KBM-7 (cell line): ENCODE measurements at places on chromosomes 2 and 18.
A peak's percentile ranks its signal among the peaks of the same experiment; 100 is the strongest.

DNA sequence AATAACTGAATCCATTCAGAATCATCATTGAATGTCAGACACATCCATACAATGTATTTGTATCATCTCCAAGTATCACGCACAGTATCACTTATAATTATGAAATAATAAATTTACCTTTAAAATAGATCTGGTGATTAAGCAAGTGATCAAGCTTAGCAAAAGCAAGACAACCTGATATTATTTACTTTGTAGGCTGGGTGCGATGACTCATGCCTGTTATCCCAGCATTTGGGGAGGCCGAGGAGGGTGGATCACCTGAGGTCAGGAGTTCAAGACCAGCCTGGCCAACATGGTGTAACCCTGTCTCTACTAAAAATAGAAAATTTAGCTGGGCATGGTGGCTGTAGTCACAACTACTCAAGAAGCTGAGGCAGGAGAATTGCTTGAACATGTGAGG is 421.0 kb upstream of the NETO1 start:
- DNase-seq = no peak

DNA sequence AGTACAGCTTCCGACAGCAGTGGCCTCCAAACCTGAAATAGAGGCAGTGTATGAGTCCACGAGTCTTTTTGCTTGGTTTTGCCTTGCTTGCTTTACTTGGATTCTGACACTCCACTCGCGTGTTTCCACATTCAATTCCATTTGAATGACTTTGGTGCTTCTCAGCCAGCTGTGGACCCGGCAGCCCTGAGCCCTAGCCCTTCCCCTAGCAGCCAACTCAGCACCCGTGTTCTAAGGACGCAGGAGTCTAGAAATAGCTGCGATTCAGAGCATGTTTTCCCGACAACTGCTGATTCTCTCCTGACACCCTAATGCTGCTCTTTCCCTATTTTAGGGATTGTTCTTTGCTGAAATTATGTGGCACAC is 20.6 kb downstream of the LRRFIP1 start:
- DNase-seq = no peak

DNA sequence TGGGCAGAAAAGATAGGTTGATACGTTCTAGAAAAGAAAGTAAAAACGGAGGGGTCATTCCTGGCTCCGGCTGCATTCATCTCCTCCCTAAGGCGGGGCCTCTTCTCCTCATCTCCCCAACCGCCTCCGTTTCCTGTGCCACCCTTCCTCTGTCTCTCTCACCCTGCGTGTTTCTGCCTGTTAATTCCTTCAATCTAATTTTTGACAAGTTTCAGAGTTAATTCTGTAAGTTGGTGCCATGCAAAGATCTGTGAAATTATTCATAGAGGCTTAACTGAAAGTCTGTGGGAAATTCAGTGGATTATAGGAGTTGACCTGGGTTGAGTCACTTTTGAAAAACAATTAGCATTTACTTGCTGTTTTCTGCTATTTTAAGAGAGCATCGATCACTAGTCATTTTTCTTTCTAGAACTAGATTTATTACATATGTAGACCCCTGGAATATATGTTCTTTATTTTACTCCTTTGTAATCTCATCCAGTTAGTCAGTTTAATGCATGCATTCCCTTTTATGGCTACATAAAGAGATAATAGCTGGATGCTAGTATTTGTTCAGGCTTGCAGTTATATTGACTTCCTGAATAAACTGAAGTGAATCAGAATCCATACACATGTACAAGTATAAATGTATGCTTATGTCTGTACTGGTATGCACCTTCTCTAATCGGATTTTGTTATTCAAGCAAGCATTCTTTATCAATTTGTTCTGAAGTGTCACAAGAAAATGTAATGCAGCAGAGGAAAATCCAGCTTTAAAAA is 91.1 kb downstream of the EML6 start:
- no peak for DNase-seq

- DNase-seq = no peak
Observed at GRCh38 chr2:11647834-11648600, 22.0 kb downstream of the NTSR2 start.

DNA sequence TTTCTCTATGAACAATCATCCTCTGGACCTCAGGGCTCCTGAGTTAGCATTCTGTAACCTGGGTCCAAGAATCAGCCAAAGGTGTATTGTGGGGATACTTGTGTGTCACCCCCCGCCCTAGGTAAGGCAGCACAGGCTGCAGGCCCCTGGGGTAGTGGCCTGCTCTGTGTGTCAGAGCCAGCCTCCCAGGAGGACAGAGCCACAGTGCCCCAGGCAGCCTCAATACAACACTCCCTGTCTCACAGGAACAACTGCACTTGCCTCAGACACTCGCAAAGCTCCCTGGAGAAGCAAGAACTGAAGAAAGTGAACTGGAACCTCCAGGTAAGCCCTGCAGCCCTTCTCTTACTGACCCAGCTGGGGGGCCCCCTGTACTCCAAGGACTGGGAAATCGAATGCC is 121.3 kb upstream of the PPP1CB start:
- no peak for DNase-seq

- DNase-seq = no peak
Observed at GRCh38 chr2:61707984-61708852, 145.6 kb downstream of the FAM161A start.

GRCh38 chr2:10486601-10487079 is 38.5 kb upstream of the ODC1 start:
- no peak for DNase-seq

- no peak for DNase-seq
Observed at GRCh38 chr2:150383587-150383986, 103.9 kb downstream of the RND3 start.

GRCh38 chr18:79749251-79750191 is 48.2 kb upstream of the KCNG2 start:
- DNase-seq = no peak

DNA sequence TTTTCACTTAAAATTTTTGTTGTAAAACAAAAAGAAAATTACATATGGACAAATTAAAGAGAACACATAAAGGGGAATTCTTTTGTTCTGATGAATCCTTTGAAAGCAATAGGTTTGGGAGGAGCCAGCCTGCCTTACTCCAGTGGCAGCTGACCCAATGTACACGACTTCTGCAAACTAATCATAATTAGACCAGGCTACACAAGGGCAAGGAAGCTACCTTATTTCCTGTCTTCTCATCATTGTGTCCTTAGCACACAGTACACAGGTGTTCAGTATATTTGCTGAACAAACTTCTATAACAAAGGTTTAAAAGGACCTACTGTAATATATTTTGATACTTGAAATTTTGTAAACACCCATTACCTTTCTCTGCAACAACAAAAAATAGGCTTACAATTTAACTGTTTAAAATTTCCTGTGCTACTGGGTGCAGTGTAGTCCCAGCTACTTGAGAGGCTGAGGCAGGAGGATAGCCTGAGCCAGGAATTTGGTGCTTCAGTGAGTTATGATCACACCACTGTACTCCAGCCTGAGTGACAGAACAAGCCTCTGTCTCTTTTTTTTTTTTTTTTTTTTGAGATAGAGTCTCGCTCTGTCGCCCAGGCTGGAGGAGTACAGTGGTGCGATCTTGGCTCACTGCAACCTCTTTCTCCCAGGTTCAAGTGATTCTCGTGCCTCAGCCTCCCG is 18.9 kb downstream of the KCNG3 start:
- no peak for DNase-seq

- no peak for DNase-seq
Observed at GRCh38 chr2:222269132-222269531, 29.7 kb downstream of the PAX3 start.

- DNase-seq = no peak
Observed at GRCh38 chr2:43939695-43940256, 56.0 kb downstream of the LRPPRC start.

GRCh38 chr2:96923810-96924774 is 54.2 kb upstream of the SEMA4C start:
- no peak for DNase-seq

DNA sequence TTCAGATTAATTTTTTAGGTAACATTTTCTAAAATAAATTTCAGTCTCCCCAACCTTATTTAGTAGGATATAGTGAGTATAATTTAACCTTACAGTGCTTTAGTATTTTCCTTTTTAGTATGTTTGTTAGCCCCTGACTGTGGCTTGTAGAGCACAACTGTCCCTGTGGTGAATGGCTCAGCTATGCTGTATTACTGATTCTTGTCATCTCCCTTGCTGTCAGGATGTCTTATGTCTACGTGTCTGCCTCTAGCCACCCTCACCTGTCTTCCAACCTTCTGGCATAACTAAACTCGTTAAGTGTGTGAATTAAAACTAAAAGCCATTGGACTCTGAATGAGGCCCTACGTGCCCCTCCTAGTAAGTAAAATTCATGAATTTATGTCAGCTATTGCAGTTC is 18.4 kb downstream of the MRPS9 start:
- DNase-seq = no peak

DNA sequence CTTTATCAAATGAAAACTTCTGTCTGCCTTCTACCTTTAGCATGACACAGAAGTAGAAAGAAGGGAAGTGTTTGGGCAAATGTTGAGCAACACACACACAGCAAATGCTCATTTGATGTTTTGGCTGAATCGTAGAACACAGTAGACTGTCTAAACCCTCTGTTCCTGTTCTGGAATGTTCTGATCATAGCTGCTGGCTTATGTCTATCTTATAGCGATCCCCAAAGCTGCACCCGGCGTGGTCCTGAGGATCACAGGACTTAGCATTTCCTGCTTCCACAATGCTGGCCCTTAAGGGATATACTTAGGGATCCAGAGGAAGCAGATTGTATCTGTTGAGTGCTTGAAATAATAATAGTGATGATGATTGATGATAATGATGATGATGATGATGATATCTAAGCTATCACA is 15.2 kb downstream of the GNLY start:
- DNase-seq = peak; percentile 46

- DNase-seq = peak; percentile 36
Observed at GRCh38 chr18:55433648-55434047, 154.3 kb downstream of the TCF4 start.

DNA sequence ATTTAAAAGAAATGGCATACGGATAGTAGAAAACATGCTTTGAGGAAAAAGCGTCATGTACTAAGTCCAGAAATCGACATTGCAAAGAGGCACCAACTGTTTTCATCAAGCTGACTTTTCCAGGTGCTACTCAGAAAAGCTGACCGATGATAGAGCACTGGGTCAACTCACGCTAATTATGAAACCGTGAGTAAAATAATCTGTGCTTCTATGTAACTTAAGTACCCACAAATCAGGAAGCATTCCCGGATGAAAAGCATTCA is 353 bp upstream of the NUP35 start:
- no peak for DNase-seq

DNA sequence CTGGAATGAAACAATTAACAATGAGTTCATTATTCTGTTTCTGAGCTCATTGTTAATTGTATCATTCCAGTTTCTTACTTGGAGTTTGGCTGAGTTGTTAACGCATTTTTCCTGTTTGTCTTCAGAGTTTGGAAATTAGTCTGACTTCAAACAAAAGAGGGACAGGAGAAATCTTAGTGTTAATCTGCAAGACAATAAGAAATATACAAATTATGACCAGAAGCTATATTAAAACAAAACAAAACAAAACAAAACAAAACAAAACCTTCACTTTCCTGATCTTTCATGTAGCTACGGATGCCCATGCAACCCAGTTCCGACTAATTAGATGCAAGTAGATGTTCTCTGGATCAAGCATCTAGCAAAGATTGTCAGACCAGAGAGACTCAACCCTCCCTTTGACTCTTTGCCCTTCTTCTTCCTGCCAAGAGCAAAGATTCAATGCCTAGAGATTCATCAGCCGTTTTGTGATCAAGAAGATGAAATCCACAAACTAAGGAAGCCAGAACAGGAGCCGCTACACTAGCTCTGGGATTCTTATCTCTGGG is 686.2 kb upstream of the FSHR start:
- DNase-seq = no peak

GRCh38 chr2:220296174-220296573 is 668.7 kb downstream of the SLC4A3 start:
- no peak for DNase-seq

- DNase-seq = no peak
Observed at GRCh38 chr2:205836477-205837221, 154.3 kb downstream of the NRP2 start.

DNA sequence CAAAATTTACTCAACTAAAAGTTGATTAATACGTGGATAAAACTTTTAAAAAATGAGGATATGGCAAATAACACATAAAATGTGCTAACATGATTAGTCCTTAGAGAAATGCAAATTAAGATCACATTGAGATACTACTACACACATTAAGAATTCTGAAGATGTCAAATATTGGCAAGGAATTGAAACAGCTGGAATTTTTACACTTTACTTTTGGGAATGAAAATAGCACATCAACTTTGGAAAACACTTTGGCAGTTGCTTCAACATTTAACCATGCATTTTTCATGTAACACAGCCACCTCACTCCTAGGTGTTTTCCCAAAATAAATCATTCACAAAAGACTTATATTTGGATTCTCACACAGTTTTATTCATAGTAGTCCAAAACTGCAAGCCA is 687.9 kb upstream of the SETBP1 start:
- no peak for DNase-seq

DNA sequence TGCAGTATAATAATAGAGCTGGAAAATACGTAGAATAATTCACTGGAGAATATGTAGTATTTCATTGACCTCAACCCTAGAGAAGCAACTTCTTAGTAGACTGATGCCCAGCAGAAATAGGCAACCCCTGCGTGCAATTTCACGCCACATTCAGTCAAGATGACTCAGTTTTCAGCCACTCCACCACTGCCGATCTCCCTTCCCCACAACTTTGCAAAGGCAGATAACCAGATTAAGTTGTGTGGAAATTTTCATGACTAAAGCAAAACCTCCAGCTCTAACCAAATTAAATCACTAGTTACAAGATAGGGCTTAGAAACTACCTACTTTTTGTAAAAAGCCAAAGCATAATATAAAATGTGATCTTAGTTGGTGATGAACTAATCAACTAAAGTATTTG is 63.3 kb upstream of the STK17B start:
- peak; percentile 30 for DNase-seq

- DNase-seq = no peak
Observed at GRCh38 chr2:127228102-127228501, 8.0 kb upstream of the CYP27C1 start.

- DNase-seq = no peak
Observed at GRCh38 chr2:239787538-239788050, 237.5 kb downstream of the NDUFA10 start.
